ENCODE measurements at places on chromosomes 4 and X. TPM values are rescaled to one million over a fixed set of nuclear protein-coding genes. Genes with fewer than 3 reads are reported as not detected.

The MTNR1A gene
- total RNA-seq, result not detected

The AVPR2 gene
- total RNA-seq, result not detected

The LRRC66 gene
- 0.13 TPM for total RNA-seq

The PNMA3 gene
- total RNA-seq, result under 0.01 TPM

The ADGRG2 gene
- not detected for total RNA-seq

The F11 gene
- not detected for total RNA-seq

The F9 gene
- total RNA-seq, result not detected

The DGKK gene
- total RNA-seq, result not detected

The GPRASP3 gene
- total RNA-seq, result 11.4 TPM

The FGD1 gene
- total RNA-seq, result 2.7 TPM

The GC gene
- total RNA-seq, result not detected

The MAGEA12 gene
- not detected for total RNA-seq

The ZXDA gene
- total RNA-seq, result 11.8 TPM

The ATP2B3 gene
- total RNA-seq, result 0.11 TPM

The SPP1 gene
- not detected for total RNA-seq

The MTMR1 gene
- 21.9 TPM for total RNA-seq

The ANXA10 gene
- total RNA-seq, result not detected

The SAGE1 gene
- total RNA-seq, result not detected

The USP17L25 gene
- total RNA-seq, result not detected

The ATP1B4 gene
- total RNA-seq, result not detected

The CT45A3 gene
- not detected for total RNA-seq

The TMSB15A gene
- 4.5 TPM for total RNA-seq

The GRID2 gene
- not detected for total RNA-seq

The FRG2 gene
- total RNA-seq, result not detected

The USP11 gene
- total RNA-seq, result 35.9 TPM

The EMCN gene
- 105 TPM for total RNA-seq

The BMPR1B gene
- total RNA-seq, result 0.21 TPM

The CPE gene
- total RNA-seq, result 1.2 TPM

The ELF4 gene
- 15.0 TPM for total RNA-seq

Data from pulmonary artery endothelial cell (primary cell).